ENCODE measurements at places on chromosomes 12 and 14.

DNA sequence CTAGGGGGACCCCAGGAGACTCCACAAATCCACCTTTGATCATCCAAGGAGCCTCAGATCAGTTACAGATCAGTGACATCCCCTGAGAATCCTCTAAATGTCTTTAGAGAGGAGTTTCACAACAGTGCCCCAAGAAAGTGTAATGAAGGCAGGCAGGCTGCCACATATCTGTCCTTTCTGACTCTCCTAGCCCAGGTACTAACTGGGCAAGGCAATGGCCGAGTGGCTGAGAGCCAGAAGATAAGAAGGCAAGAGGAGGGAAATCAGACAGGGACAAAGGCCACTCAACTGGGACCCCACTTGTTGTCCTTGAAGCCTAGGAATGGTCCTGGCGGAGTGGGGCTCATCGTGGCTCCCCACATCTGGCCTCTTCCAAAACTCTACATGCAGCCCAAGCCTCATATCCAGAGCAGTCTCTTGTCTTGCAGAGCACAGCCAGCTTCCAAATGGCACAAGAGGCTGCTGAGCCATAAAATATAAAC is 11.6 kb downstream of the ACTN1 start:
- no peak for DNase-seq

DNA sequence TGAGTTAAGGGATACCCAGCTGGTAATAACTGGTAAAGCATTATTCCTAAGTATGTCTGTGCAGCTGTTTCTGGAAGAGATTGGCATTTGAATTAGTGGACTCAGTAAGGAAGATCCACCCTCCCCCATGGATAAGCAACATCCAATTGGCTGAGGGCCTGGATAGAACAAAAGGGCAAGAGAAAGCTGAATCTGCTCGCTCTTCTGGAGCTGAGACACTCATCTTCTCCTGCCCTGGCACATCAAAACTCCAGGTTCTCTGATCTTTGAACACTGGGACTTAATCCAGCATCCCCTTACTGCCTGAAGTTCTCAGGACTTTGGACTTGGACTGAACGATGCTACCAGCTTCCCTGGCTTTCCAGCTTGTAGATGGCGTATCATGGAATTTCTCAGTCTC is 63.1 kb upstream of the CNOT2 start:
- no peak for DNase-seq

GRCh38 chr14:71492346-71492745 is 439.9 kb upstream of the RGS6 start:
- no peak for DNase-seq

GRCh38 chr14:38623661-38624060 is 367.8 kb upstream of the CLEC14A start:
- DNase-seq: peak; percentile 52

DNA sequence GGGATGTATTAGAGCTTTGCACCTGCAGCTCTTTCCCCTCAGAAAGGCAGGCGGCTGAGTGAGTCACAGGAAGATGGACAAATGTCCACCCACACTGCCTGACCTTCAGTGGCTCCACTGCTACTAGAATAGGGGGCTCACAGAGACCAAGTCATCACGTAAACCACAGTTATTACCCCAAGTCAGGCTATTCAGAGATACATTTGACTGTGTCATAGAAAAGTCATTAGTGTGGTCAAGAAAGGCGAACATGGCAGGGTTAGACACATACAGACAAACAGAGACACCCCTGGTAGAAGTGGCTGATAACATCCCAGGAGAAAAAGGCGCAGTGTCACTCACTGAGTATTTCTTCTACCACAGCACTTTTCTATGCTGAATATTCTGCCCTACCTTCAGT is 36.0 kb downstream of the GCH1 start:
- DNase-seq: no peak

DNA sequence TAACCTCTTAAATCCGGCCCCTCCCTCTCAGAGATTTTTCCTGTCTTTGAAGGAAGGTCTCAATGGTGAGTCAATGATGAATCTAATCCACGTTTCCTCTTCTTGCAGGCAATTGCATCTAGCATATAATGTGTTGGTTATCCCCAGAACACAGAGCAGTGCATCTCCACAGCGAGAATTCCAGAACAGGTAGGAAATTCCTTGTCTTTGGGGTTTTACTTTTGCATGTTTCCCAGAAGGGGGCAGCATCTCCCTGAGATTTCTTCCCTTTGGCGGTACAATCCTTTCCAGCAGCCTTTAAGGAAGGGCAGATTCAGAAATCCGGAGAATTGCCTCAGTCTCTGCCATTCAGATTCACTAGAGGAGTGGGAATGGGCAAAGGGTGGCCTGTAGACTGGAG is 128.0 kb downstream of the KCNA5 start:
- peak; percentile 66 for DNase-seq

- no peak for DNase-seq
Observed at GRCh38 chr12:9024512-9024911, 35.2 kb downstream of the KLRG1 start.

DNA sequence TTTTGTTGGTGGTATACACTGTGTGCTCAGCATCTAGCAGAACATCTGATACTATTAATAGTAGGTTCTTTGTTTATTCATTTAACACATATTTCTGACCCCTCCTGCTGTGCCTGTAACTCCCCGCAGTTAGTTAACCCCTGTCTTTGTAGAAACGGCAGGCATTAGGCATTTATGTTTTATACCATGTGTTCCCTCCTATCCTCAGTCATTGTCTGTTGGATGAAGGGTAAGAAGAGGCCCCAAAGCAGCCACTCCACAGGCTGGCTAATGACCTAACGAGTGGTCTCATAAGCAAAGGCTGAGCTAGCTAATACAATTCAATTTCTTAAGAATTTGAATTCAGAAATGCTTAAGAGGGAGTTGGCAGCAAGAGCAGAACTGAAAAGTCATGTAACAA is 170.8 kb downstream of the TMX1 start:
- no peak for DNase-seq

GRCh38 chr12:82474181-82474797 is 116.0 kb downstream of the METTL25 start:
- no peak for DNase-seq

DNA sequence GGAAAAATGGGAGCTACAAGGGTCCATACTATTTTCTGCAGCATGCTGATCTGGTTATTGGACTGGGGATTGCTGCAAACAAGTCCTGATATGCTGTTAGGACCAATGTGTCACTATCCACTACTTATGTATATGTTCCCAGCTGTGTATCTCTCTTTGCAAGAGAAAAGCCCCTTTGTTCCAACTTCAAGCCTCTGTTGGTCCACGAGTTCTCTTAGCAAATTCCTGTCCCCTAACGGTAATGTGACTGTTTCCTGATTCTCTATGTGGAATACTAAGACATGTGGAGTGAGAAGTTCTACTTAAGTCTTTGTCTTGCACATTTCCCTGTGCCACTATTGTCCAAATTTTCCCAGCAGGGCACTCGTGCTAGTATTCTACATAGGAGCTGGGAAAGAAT is 557.7 kb downstream of the FSCB start:
- no peak for DNase-seq

DNA sequence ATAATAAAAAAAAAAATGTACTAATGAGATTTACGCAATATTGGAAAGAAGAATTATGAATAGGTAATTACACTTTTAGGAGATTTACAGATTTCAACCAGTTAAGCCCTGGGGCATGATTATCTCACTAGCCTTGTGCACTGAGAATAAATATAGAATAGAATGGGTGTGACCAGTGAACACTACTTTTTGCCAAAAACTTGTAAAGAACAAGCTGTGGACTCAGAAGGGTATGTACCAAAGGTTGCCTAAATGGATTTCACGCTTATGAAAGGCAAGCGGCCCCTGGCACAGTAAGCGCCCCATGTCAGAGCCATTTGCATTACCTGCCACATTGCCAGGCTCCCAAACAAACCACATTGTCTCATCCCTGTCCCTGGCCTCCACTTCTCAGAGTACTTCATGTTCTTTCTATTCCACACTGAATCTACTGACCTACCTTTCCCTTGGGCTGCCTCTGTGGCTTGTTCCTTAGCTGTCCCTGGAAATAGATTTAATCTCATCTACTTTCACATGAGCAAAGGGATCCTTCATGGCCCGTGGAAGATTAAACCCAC is 170.6 kb upstream of the DIO2 start:
- DNase-seq: no peak

DNA sequence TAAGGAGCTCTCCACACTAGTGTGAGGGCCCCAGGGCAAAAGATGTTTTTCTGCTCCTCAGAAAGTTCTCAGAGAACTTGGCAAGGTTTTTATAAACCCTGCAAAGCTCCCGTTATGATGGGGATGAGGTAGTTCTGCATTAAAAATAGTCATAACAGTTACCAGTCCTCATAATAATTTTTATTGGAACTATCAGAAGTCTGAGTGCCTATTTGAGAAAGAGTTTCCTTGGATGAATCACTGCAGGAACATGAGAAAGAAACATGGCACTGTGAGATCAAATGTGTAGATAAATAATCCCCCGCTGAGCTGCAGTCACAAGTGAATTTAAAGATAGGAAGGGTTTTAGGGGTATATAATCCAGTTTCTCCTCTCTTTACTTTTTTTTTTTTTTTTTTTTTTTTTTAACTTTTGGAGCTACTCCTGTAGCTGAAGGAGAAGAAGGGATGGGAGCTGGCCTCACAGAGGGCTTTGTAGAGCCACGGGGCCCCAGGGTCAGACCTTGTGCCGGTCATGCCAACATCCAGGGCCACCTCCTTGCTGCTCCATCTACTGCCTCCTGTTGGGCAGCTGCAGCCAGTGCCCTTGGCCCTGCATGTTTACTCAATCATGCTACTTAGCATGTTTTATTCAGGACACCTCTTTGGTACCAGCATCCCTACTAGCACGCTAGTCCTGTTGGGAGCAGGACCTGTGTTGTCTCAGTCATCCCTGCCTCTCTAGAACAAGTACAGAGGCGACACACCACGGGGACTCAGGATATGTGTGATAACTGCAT is 39.5 kb downstream of the EVL start:
- DNase-seq: no peak

DNA sequence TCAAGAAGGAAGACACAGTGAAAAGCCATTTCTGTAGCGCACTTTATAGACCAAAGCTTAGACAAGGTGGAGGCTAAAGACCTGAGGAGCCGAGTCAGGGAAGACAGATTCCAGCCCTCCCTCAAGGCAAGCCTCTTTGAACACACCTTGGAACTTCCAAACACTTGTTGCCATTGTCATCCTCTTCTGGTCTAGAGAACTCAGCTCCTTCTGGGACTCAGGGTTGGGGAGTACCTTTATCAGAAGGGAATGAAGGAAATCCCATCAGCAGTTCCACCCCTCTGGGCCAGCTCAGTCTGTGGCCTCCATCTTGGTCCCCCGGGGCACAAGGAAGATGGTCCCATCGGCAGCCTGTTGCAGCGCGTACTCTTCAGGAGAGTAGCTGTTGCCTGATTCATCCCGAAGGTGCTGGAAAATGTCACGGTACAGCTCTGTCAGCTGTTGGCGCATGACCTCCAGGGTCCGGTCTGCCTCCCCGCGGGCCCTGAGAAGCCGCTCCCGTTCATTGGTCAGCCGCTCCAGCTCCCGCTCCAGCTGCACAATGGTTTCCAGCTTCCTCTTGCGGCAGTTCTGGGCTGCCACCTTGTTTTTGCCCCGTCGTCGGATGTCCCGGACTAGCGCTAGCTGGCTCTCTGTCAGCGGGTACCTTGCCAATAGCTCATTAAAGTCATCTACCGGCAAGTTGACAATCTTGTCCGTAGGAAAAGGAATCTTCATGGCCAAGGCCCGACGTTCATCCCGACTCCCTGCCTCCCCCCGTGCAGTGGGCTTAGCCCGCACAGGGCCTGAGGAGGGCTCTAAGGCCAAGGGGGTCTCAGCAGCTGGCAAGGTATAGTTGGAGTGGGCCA is 8.5 kb downstream of the NFE2 start:
- no peak for DNase-seq

DNA sequence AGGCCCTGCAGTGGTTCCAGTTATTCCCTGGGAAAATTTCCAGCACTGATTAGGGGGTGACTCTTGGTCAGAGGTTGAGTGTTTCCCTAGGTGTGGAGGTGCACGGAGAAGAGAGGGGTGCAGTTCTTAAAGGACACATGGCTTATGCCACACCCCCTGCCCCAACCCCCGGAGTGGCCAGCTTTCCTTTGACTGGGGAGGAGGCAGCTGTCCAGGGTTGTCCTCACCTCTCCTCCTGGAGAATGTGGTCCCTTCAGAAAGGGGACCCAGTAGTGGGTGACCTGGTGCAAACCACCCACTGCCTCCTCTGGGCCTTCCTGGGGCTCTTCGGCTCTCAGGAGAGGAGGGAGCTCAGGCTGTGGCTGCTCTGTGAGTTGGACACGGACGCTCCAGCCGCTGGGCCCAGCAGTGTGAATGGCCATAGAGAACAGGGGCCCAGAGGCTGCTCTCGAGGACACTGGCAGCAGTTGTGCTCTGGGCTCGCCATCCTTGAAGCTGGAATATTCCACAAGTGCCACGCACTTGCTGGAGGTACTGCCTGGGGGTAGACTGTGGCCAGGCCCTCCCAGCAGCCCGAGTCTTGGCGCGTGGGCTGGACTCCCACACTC is 13.6 kb downstream of the PACS2 start:
- no peak for DNase-seq

Data from AG08395 (cell line).